ENCODE measurements at places on chromosomes 11 and 22. TPM values are rescaled to one million over a fixed set of nuclear protein-coding genes. Genes with fewer than 3 reads are reported as not detected.
A peak's percentile ranks its signal among the peaks of the same experiment; 100 is the strongest.

SYNGR1 gene
- total RNA-seq: 11.9 TPM

DNA sequence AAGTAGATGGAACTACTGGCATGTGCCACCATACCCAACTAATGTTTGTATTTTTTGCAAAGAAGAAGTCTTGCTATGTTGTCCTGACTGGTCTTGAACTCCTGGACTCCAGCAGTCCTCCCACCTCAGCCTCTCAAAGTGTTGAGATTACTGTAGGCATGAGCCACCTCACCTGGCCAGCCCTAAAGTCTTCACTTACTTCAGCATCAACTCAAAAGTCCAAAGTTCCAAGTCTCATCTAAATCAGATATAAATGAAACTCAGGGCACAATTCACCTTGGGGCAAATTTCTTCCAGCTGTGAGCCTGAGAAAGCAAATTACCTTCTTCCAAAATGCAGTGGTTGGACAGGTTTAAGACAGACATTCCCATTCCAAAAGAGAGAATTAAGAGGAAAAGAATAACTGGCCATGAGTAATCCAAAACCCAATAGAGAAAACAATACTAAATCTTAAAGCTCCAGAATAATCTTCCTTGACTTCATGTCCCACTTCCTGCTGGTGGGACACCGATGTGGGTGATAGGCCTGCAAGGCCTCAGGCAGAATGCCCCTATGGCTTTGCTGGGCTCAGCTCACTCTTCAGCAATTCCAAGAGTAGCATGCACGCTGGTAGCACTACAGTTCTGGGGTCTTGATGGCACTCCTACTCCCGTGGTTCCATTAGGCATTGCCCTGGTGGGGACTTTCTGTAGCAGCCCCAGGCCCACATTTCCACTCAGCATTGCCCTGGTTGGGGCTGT is 50.3 kb downstream of the TUG1 start:
- DNase-seq: no peak

GVQW3 gene
- total RNA-seq: 1.3 TPM

DNA sequence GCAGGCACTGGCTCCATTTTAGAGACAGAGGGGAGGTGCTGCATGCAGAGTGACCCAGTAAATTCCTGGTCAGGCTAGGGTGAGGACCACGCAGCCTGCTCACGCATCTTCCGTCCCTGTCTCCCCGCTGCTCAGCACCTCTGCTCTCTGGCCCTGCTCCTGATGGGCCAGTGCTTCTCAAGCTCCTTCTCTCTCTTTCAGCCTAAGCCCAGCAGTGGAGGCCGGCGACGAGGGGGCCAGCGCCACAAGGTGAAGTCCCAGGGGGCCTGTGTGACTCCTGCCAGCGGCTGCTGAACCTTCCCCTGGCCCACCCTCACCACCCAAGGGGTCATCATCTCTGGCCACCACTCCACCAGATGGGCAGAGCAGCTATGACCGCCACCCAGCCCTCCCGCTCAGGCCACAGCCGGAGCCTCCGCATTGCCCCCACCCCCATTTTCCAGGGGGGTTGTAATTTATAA is 24.7 kb downstream of the GTPBP1 start:
- DNase-seq: no peak

DNA sequence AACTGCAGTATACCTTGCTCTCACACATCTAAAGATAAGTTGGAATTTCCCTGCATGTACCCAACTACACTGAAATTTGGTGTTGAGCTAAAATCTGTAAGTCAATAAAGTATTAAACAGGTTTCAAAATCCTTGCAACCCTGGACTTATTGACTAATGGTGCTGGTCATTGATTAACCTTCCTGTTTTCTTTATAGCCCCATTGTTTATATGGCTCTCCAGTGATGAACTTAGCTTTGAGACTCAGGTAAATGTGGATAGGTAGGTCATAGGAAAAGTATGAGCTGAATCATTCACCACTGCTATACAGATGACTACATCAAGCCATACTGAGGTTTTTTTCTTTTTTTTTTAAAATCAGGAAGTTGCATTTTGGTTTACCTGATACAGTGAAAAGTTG is 132.7 kb downstream of the FAT3 start:
- peak; percentile 99 for DNase-seq

CST6 gene
- 140 TPM for total RNA-seq

TRPC6 gene
- not detected for total RNA-seq

DNA sequence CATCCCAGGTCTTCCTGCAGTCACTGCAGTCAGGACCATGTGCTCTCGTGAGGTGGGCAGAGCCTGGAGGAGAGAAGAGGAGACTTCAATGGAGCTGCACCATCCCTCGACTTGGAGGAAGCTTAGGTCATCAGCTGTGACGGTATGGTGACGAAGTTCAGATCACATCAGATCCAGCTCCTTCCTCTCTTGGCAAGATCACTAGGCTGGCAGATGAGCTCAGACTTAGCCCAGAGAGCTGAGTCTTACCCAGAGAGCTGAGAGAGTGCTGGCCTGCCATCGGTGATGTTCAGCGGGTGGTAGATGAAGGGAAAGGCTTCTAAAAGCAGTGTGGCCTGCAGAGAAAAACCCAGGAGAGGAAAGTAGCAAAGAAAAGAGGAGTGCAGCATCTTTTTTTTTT is 1.8 kb upstream of the SLC15A3 start:
- no peak for DNase-seq

DNA sequence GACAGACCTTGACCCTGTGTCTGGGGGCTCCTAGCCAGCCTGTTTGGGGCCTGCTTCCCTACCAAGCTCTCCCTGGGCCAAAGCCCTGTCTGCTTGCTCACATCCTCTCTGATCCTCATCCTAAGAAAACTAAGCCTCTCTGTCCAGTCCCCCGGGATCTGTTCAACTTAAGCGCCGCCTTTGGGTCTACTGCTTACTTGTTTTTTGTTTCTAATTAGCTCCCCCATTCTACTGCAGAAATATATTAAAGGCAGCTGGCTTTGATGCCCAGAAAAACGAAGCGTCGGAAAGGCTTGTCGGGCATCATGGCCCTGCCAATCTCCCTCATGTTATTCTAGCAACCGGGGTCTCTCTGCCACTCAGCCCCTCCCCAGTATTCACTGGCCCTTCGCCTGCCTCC is 3.4 kb downstream of the DSCAML1 start:
- no peak for DNase-seq

DNA sequence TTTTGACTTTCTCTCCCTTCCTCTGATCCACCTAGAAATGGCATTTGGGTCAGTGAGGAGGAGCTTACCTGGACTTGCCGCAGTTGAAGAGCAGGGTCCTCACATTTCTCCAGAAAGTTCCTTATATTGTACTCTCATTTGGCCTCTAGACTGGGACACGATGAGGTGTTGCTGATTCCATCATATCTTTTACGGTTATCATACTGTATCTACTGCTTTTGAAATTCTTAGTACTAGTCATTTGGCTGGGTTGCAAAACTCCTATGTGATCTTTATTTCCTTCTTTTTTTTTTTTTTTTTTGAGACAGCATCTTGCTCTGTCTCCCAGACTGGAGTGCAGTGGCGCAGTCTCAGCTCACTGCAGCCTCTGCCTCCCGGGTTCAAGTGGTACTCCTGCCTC is 58.7 kb upstream of the FAM181B start:
- no peak for DNase-seq

- no peak for DNase-seq
Measured at GRCh38 chr11:121544956-121545355, 92.2 kb upstream of the SORL1-AS1 start.

- DNase-seq: no peak
Measured at GRCh38 chr11:47950396-47950795, 30.0 kb upstream of the PTPRJ start.

SULT4A1 gene
- total RNA-seq: not detected

MUC15 gene
- total RNA-seq: 0.17 TPM

- no peak for DNase-seq
Measured at GRCh38 chr22:26435327-26436093, 6.5 kb downstream of the ASPHD2 start.

GRCh38 chr11:133362916-133363315 is 169.4 kb downstream of the OPCML start:
- no peak for DNase-seq

OR9G4 gene
- not detected for total RNA-seq

GRCh38 chr11:83401506-83402225 is 115.5 kb upstream of the CCDC90B start:
- DNase-seq: no peak

GRCh38 chr11:60281485-60281884 is 1.0 kb downstream of the MS4A4A start:
- DNase-seq: no peak

- DNase-seq: peak; percentile 73
Measured at GRCh38 chr11:32821517-32821916, 8.2 kb upstream of the PRRG4 start.

- DNase-seq: peak; percentile 84
Measured at GRCh38 chr11:123301013-123301591, 106.1 kb upstream of the CLMP start.

DDIAS gene
- total RNA-seq: 0.99 TPM

- DNase-seq: no peak
Measured at GRCh38 chr11:126290887-126291286, 8.0 kb downstream of the TIRAP start.

MS4A8 gene
- total RNA-seq: not detected

LGALS1 gene
- 761 TPM for total RNA-seq

DNA sequence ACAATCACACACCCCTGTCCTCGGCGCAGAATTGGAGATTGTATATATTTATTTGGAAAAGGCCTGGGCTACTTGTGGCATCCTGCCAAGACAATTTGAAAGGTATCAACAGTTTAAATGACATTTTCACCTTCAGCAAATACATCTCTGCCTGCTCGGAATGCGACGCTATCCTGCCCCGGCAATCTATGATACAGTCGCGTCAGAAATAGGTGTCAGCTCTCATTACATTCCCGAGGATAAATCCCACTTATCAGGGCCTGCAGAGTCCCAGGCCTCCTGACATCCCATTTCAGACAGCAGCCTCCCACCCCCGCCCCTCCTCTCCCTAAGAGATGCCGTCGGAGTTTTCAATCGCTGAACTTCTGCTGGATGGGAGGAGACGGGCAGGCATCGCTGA is 114.7 kb downstream of the BRD1 start:
- no peak for DNase-seq

GRCh38 chr22:19488884-19489843 is 9.4 kb downstream of the CDC45 start:
- no peak for DNase-seq

DNA sequence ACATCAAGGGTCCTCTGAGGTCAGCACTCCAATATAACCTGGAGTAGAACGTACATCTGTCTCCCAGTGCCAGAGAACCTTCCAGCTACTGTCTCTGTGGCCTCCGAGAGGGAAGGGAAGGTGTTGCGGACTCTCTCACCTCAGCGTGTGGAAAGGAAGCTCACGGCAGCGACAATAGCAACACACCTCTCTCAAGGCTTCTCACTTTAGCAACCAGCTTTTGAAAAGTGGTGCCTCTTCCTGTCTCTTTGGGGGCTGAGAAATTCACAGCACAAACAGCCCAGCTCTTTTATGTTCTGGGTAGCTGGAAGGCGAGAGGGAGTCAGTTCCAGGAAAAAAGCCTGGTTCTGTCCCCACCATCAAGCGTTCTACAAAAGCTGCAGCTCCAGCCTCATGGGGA is 156.9 kb upstream of the TBCEL start:
- no peak for DNase-seq

DNA sequence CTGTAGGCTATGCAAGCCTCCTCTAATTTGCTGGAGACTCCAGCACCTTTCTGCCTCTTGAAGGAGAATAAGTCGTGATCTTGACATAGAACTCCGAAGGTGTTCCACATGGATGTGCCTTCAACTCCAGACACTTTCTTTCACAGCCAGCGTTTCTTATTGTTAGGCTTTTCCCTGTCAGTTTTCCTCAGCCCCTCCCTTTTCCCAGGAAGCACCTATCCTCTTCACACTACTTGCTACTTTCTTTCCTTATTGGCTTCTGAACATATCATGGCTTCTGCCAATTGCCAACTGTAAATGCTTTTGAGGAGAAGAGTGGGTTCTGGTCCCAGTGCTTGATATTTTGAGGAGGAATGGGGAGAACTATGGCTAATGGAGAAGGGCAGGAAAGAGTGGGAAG is 216.3 kb upstream of the PGR start:
- no peak for DNase-seq

GRCh38 chr11:27041141-27041899 is 705 bp downstream of the BBOX1 start:
- peak; percentile 24 for DNase-seq

GRCh38 chr11:61868571-61869428 is 22.5 kb downstream of the FADS3 start:
- no peak for DNase-seq

DNA sequence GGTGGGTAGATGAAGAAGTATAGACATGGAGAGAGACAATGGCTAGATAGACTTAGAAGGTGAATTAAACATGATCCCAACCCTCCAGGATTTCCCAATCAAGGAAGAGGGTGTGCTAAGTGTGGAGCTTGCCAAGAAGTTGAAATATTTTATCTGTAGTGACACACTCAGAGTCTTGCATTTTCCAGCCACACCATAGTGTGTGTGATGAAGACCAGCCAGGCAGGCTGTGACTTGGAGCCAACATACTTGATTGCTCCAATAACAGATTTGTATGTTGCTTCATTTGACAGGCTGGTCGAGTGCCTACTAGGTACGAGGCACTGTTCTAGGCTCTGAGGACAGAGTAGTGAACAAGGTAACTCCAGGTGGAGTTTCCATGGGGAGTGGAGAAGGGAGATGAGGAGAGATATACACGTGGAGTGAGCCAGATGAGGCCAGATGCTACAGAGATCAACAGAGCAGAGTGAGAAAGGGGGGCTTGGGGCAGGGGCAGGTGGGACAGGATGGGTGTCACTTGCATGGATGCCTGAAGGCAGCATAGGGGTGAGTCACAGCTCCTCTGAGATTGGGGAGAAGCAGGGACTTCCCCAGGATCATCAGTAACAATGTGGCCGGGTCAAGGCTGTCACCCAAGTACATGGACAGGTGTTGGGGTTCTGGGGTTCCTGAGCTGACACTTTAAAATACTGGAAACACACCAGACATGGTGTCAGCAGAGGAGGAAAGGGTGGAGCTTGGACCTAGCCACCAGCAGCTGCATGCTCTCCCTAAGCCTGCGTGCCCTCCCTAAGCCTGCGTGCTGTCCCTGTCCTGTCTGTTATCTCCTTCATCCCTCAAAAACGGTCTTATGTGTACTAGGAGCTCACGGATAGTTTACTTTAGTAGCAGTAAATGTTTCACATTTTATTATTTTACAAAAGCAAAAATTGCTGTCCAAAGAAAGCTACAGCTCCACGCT is 23.6 kb downstream of the PDGFB start:
- DNase-seq: no peak

DNA sequence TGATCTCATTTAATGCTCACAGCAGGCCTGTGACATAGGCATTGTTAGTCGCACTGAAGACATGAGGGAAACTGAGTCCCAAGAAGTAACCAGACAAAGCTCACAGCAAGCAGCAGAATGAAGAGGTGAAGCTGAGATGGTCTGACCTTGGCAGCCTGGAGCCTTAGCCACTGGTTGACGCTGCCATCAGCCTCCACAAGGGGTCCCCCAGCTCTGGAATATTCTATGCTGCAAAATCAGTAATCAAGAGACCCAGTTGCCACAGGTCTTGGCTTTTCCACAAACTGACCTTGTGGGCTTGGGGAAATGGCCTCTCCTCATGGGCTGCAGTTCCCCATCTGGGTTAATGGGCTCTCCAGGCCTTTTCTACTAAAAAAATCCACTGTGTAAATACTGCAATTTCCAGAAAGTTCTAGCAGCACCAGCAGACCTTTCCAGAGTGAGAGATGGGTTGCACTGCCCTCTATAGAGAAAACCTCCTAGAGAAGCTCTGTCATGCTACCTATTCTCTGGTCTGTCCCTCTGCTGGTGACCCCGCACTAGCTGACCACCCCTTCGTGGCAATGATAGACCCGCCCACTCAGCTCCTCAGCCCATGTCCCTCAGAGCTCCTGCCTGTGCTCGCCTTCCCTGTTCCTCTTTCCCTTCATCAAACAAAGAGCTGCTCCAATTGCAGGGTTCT is 22.6 kb upstream of the ISX start:
- no peak for DNase-seq

GRCh38 chr22:31091106-31091975 is 10.2 kb downstream of the SMTN start:
- no peak for DNase-seq
